NCI-H1694 treated with DMSO at 0.1 percent for 48 hours (cell line): ENCODE measurements at places on chromosomes 13 and 19.

DNA sequence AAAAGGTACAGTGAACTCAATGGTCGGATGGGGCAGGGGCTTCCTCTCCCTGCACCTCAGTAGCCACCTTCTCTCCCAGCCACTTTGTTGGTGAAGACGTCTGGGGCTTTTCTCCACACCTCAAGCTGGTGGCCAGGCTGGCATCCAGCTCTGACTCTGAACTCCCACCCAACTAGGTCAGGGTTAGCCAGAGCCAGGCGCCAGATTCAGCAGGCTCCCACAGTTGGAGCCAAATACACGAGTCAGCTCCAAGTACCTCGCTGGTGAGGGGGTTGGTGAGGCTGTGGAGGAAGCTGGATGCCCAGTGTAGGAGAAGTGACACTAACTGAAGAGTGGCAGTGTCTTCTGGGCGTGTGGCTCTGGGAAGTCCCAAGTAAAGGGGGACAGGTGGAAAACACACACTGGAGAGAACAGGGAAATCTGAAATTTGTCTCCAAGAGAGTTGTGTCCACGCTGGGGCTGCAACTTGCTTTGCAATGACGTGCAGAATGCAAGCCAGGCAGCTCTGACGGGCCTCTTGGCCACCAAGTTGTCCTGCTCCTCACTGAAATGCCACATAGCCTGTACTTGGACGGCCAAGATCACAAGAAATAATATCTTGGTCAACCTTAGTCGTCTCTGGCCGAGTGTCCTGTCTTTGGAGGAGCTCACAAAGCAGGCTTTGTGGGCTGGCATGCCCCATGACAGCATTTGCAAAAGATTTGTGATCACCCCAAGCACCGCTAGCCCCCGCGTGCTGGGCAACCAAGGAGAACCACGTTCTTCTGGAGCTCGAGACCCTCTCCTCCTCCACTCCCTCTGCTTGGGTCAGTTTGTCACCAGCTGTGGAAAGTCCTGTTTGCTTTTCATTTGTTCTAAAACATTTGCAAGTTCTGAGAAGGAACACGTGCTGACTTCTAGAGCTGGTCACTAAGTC, 18.1 kb downstream of the SLC7A1 start:
- DNase-seq, result no peak

DNA sequence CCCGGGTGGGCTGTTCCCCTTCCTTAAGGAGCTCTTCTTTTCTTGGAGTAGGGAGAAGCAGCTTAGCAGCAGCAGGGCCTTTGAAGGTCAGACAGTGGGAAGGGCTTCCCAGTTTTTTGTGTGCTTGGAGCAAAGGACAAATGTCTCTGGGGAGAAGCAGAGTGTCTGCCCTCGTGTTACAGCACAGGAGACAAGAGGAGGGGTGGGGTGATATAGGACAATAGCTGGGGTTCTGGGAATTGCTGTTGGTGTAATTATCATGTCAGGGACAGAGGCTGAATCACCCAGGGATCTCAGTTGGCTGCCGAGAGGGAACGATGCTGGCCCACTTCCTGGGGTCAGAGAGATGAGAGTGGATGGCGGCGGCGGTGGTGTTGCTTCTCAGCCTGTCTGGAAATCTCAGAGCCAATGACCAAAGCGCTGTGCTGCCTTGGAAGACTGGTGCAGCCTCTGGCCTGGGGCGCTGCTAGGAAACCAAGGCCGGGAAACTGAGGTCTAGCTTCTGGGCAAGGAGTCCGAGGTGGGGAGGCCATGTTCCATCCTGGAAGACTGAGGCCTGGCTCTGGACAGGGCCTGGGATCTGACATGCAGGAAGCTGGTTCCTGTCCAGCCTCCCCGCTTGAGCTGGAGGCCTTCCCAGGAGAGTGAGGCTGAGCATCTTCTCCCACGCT, 1.2 kb downstream of the INAFM1 start:
- DNase-seq, result no peak

GRCh38 chr13:50365408-50366391, 350.5 kb downstream of the KCNRG start:
- DNase-seq, result no peak

- peak; percentile 50 for DNase-seq
Measured at GRCh38 chr19:49506575-49507105, 5.8 kb upstream of the FCGRT start.

DNA sequence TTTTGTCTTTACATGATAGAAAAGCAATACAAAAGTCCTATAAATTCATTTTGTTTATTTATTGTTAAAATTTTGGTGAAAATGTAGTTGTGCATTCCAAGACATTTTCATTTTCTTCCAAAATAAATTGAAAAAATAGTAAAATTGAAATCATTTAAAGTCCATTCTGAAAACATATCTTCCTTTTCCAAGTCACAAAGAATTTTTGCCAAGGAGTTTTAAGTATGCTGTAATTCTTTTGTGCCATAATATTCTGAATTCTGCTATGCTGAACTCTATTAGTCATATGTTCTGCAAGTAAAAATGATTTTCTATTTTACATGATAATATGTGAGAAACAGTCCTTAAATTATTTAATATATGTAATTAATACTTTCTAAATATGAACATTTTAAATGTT, 879.6 kb upstream of the SLC10A2 start:
- no peak for DNase-seq

GRCh38 chr13:46620471-46620870, 67.5 kb downstream of the LRCH1 start:
- DNase-seq, result no peak

- no peak for DNase-seq
Measured at GRCh38 chr13:89790696-89791095, 1556.8 kb upstream of the MIR17HG start.

GRCh38 chr13:97499181-97499580, 65.2 kb downstream of the RAP2A start:
- DNase-seq, result no peak

DNA sequence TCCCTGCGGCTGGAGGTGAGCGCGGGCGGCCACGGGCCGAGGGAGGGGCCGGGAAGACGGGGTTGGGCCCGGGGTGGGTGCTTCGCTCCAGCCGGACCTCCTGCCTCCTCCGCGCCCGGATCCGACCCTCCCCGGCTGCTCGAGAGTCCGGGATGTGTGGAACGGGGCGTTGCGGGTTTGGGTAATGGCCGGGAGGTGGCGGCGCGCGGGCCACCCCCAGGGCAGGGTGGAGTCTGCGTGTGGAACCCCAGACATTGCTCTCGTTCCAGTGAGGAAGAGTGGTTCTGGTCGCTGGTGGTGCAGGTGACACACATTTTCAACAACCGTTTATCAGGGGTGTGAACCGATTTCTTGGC, 38.8 kb downstream of the ARHGEF7 start:
- DNase-seq, result no peak

DNA sequence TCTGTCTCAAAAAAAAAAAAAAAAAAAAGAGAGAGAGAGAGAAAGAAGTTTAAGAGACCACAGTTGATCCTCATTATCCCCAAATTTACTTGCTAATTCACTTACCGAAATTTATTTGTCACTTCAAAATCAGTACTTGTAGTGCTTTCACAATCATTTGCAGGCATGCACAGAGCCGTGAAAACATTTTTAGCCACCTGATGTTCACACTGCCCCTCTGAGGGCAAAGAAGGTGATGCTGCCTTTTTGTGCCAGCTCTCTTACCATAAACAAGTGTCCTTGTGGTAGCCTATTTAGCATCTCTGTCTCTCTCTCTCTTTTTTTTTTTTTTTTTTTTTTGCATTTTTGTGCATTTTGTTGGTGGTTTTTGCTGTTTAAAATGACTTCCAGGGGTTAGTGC, 24.1 kb upstream of the CASP14 start:
- no peak for DNase-seq

GRCh38 chr19:49862391-49863253, 4.8 kb downstream of the PNKP start:
- DNase-seq, result no peak

DNA sequence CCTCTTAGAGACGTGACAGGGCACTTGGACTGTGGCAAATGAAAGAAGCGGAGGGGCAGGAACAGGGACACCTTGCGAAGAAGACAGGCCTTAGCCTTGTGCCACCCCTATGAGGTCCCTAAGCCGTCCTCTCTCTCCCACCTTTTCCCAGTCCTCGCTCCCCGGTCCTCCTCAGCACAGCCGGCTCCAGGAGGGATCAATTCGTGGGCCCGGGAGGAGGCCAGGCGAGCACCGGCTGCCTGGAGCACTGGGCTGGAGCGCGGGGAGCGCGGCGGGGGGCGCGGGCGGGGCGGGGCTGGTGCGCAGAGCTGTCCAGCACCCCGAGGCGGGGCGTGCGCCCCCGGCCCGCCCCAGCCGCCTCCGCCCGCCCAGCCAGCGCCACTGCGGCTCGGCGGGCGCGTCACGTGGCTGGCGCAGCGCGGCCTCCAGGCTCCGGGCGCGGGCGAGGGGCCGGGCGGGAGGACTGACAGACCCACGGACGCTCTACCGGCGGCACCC, at the start of gene LRP3:
TSS of gene LRP3 (plus strand) at position 466 of the 498 bp plus-strand sequence. CDS start 456 bp downstream, outside the sequence.
- no peak for DNase-seq

- DNase-seq, result no peak
Measured at GRCh38 chr13:29137995-29138394, 317.9 kb downstream of the MTUS2 start.

DNA sequence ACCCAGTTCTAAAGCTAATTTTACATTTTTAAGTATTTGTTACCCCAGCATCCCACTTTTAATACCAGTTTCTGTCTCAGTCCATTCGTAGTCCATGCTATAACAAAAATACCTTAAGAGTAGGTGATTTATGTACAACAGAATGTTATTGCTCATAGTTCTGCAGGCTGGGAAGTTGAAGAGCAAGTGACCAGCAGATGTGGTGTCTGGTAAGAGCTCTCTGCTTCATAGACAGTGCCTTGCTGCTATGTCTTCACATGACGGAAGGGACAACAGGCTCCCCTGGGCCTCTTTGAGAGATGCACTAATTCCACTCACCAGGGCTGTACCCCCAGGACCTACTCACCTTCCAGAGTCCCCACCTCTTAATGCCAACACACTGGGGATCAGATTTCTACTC, 96.6 kb downstream of the COL4A2 start:
- DNase-seq, result no peak

GRCh38 chr13:98226496-98226895, 49.4 kb upstream of the RNF113B start:
- DNase-seq, result no peak

DNA sequence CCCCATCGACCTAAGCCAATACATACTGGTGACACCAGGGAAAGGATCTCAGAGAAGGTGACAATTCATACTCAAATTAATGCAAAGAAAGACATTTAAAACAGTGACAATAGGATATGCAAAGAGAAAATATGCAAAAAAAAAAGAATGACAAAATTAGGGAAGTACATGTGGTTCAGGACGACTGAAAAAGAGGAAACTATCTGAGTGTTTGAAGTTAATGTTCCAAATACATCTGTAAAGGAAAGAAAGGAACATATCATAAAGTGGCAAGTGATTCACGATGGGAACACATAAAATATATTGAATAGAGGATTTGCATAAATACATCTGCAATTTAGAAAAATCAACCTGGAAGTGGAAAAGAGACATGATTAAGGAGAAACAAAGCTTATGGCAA, 441.4 kb downstream of the SLITRK5 start:
- peak; percentile 2 for DNase-seq

DNA sequence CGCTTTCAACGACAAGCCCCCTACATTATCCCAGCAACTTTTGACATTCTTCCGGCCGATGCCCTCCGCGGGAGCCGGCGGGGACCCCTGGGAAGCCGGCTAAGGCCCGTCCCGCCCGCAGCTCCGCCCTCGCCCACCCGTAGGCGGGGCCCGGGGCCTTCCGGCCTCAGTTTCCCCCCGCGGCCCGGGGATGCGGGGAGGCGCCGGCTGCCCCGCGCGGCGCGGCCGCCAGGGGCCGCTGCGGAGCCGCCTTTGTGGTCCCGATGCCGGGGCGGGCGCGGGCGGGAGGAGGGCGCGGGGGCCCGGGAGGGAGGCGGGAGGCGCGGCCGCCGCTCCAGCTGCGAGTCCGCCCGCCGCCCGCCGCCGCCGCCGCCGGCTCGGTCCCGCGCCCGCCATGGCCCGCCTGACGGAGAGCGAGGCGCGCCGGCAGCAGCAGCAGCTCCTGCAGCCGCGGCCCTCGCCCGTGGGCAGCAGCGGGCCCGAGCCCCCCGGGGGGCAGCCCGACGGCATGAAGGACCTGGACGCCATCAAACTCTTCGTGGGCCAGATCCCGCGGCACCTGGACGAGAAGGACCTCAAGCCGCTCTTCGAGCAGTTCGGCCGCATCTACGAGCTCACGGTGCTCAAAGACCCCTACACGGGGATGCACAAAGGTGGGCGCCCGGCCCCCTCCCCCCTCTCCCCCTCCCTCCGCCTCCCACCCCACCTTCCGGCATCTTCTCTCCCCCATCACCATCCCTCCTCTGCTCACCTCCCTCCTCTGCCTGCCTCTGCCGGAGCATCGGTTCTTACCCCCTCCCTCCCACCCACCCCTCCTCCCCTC, at the start of gene CELF5:
TSS of gene CELF5 (plus strand) at position 316 of the 823 bp plus-strand sequence. CDS start at position 395, 79 bp downstream.
- DNase-seq, result no peak

DNA sequence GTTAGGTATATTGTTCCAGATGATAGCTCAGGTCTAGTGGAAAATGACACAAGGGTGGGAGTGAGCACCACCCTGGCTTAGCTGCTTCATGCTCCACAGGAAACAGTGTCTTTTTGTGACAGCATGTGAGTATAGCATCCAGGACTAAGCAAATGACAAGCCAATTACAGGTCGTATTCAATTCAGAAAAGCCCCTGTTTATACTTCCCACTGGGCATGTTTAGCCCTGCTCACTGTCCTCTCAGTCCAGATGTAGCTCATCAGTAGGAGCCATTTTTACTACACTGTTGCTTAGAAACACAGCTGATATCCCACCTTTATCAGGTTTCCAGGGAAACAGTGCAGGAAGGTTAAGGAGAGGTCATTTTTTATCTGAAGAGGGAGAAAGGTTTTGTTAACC, 8.0 kb downstream of the ABHD13 start:
- DNase-seq, result peak; percentile 89

DNA sequence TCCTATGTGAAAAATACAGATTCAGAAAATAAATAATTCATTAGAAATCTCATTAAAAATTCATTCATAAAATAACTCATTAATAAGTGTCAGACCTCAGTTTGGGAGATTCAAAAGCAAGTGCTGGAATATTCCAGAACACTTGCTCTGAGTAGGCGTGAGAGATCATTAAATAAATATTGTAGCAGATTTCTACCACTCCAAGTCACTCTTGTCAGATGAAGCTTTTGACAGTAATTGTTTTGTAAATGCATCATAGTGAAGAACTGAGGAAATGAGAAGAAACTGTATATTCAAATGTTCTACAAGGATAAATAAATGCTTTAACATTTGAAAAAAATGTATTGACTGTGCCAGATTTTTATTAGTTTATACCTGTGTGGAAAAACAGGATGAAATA, 1228.1 kb downstream of the SLITRK1 start:
- DNase-seq, result no peak

GRCh38 chr19:58181902-58182576, 822 bp upstream of the ZNF274 start:
- DNase-seq, result peak; percentile 12

DNA sequence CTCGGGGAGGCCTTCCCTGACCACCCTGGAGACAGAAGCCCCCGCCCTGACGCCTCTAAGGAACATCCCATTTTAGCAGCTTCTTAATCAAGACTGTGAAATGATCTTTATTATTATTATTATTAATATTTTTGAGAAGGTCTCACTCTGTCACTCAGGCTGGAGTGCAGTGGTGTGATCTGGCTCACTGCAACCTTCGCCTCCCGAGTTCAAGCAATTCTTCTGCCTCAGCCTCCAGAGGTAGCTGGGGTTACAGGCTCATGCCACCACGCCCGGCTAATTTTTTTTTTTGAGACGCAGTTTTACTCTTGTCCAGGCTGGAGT, 3.6 kb upstream of the DAND5 start:
- no peak for DNase-seq
